Keratinocyte (primary cell): ENCODE measurements at places on chromosomes 7 and 10. TPM values are rescaled to one million over a fixed set of nuclear protein-coding genes. Genes with fewer than 3 reads are reported as not detected.

DNA sequence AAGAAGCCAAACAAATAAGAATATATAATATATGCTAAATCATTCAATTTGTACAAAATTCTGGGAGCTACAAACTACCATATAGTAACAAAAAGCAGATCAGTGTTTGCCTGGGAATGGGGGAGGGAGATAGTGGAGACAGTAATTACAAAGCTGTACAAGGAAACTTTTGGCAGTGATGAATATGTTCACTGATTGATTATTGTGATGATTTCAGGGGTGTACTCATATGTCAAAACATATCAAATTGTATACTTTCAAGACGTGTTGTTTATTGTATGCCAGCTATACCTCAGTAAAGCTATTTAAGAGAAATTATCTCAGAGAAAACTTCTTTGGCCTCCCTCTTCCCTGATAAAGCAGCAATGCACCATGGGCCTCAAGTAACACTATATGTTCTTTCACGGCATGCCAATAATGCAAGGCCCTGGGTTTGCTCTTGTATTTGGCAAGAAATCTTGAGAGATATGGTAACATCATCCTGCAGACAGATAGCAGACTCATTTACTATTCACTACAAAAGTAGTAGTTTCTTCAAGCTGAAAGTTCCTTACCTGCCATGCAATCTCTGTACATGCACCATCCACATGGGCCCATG, 133.5 kb downstream of the HBP1 start:
- no peak for DNase-seq

GRCh38 chr10:61842755-61843497, 58.6 kb upstream of the ARID5B start:
- peak; percentile 15 for DNase-seq

DNA sequence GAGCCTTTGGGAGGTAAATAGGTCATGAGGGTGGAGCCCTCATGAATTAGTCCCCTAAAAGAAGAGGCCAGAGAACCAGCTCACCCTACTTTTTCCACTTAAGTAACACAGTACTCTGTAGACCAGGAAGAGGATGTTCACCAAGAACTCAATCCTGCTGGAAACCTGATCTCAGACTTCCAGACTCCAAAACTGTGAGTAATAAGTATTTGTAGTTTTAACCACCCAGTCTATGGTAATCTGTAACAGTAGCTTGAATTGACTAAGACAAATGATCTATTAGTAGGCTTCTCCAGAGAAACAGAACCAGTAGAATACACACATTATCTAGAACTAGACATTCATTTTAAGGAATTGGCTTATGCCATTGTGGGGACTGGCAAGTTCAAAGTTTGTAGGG, 51.5 kb downstream of the ANKMY2 start:
- DNase-seq = no peak

GRCh38 chr7:117731455-117731854, 141.8 kb downstream of the CTTNBP2 start:
- no peak for DNase-seq

GRCh38 chr7:95144256-95144655, 180.1 kb downstream of the PON1 start:
- no peak for DNase-seq

DNA sequence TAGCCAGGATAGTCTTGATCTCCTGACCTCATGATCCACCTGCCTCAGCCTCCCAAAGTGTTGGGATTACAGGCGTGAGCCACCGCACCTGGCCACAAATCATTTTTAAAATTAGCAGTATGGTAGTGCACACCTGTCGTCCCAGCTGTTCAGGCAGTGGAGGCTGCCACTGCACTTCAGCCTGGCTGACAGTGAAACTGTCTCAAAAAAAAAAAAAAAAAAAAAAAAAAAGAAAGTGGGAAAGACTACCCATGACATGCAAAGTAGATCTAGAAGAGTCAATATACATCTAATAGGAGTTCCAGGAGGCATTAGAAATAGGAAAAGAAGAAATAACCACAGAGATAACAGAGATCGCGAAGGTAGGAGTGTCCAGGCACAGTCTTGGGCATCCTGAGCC, 3.2 kb downstream of the CSGALNACT2 start:
- DNase-seq = no peak

DNA sequence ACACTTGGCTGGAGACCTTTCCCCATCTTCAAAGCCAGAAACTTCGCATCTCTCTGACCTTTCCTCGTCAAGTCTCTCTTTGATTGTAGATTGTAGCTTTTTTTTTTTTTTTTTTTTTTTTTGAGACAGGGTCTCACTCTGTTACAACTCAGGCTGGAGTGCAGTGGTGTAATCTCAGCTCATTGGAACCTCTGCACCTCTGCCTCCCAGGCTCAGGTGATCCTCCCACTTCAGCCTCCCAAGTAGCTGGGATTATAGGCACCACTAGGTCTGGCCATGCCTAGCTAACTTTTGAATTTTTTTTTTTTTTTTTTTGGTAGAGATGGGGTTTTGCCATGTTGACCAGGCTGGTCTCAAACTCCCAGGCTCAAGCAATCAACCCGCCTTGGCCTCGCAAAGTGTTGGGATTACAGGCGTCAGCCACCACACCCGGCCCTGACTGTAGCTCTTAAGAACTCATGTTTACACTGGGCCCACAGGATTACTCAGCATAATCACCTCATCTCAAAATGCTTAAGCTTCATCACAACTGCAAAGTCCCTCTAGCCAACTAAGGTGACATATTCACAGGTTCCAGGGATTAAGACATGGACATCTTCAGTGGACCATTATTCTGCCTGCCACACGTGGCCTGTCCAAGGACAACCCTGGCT, 11.7 kb downstream of the POLL start:
- no peak for DNase-seq

DNA sequence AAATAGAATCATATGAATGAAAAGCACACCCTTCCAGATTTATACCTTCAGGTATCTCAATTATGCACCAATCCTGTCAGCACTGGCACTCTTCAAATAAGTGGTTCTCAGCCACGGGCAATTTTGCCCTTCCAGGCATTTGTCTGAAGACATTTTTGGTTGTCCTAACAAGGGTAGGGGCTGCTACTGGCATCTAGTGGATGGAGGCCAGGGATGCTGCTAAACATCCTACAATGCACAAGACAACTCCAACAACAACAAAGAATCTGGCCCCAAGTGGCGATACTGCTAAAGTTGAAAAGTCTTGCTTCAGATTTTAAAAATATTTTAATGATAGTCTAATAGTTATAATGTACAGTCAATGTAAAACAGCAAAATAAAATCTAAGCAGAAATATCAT, 16.1 kb downstream of the CCDC186 start:
- no peak for DNase-seq

GRCh38 chr7:136399385-136399784, 422.2 kb upstream of the MTPN start:
- DNase-seq = no peak

DNA sequence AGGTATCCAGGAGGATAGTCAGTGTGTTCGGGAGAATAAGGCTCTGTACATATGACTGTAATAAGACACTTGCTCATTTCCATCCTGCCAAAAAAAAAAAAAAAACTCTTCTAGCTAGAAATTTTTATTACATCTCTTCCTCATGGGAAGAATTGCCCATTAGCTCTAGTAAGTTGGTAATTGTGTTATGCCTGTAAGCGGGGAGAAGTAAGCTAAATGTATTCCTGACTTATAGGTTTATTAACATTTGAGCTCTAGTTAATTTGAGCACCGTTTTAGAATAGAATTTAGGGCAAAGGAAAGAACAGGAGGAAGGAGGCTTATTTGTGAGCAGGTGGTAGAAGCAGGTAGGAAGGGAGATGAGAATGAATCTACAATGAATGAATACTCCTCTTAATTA, 1210.6 kb downstream of the SORCS1 start:
- no peak for DNase-seq

- DNase-seq = no peak
These were observed 138.9 kb upstream of the KCNMA1 start for GRCh38 chr10:77776487-77776886.

GRCh38 chr10:72083790-72084459, 4.4 kb downstream of the SPOCK2 start:
- DNase-seq = no peak

Gene NKX1-2
- 0.89 to 3.6 TPM (median 1.9 TPM) in 3 replicates for polyA plus RNA-seq

Gene EDRF1
- 12.4 to 20.4 TPM (median 13.8 TPM) in 3 replicates for polyA plus RNA-seq

Gene FRAT2
- polyA plus RNA-seq = 3.8 to 5.5 TPM (median 5.0 TPM) in 3 replicates

Gene NPSR1
- polyA plus RNA-seq = not detected in 3 replicates

Gene TMEM139
- polyA plus RNA-seq = 20.9 to 25.1 TPM (median 22.3 TPM) in 3 replicates
